ENCODE measurements at places on chromosomes 16 and 17.

GRCh38 chr16:9047689-9048301, 43.6 kb upstream of the HAPSTR1 start:
- no peak for DNase-seq

GRCh38 chr16:55501549-55502322, 7.1 kb upstream of the LPCAT2 start:
- no peak for DNase-seq

DNA sequence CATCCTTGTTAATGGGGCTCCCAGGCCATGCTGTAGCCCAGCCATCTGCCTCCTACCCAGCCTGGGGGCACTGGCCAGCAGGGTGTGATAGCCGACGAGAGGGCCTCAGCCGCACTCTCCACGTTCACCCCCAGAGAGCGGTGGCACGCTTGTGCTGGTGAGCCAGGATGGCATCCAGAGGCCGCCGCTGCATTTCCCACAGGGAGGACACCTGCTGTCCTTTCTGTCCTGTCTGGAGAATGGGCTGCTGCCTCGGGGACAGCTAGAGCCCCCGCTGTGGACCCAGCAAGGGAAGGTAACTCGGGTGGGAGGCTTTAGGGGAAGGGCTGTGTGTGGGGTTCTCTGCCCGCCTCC, 27.4 kb downstream of the SGSM2 start:
- DNase-seq: no peak

DNA sequence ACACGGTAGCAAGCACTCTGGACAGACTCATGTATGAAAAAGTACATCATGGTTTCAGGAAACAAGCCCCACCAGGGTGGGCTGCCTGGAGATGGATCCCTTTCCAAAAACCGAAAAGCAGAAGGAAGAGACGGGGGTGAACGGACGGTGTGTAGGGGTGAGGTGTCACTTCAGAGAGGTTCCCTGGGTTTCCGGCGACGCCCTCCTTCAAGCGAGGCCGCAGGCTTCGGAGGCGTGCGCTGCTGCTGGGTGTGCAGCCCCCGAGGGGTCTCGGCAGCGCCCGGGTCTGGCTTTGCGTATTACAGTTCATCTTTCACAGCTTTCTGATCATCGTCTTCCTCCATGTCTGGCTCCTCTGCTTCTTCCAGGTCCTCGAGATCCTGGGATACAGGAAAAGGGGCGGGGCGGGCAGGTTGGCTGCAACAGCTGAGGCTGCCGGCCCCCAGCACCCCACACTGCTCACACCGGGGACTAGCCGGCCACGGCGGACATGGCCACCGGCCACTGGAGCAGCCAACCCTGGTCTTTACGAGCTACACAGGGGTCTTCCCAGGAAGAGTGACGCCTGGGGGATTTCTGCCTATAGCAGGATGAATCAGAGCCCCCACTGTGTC, 9.0 kb upstream of the PPP1R27 start:
- no peak for DNase-seq

DNA sequence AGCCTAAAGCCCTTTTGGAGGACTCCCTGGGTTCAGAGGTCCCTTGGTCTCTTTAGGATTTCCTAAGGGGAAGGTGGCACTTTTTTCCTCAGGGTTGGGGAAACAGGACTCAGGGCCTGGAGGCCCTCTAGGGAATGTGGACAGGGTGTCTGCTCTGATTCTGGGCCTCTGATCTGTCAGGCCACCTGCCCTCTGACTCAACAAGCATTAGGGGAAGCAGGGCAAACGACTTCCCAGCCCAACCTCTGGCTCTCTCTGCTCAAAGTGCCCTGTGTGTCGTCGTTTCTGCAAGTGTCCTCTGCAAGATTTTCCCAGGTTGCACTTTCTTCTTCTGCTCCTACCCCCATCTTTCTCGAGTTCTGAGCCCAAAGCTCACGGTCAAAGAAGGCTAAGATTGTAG, 6.6 kb upstream of the IGFBP4 start:
- DNase-seq: no peak

DNA sequence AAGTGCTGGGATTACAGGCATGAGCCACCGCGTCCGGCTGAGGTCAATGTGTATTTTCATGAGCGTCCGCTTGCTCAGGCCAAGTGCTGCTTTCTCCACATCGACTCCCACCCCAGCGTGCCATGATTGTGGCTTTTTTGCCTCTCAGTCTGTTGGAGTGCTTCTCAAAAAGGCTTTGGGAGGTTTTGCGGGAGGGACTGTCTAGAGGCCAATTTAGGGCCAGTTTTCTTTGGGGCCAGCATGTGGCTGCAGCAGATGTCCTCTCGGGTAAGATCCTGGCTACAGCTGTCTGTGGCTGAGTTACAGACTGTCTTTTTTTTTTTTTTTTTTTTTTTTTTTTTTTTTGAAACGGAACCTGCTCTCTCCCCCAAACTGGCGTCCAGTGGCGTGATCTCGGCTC, 6.5 kb downstream of the C16orf90 start:
- DNase-seq: no peak

- no peak for DNase-seq
These were observed 83.7 kb downstream of the DNAH17 start for GRCh38 chr17:78493450-78493849.

DNA sequence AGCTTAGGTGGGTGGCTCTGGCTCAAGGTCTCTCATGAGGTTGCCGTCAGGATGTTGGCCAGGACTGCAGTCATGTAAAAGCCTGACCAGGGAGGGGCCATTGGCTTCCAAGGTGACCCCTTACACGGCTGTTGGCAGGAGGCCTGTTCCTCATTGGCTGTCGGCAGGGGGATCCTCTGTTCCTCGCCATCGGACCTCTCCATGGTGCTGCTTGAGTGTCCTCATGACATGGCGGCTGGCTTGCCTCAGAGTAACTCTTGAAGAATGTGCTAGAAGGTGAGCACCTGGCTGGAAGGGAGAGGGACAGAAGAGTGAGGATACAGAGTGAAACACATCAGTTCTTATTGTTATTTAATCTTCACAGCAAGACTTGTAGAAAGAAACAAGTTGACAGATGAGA, 4.7 kb upstream of the RPRML start:
- no peak for DNase-seq
